Mammary epithelial cell (primary cell): ENCODE measurements at places on chromosomes 4 and X.
A peak's percentile ranks its signal among the peaks of the same experiment; 100 is the strongest.

- DNase-seq = peak; percentile 43
These were observed 5.2 kb downstream of the TREX2 start for GRCh38 chrX:153440556-153441135.

GRCh38 chr4:188433741-188434315 lies 294.6 kb downstream of the TRIML1 start:
- DNase-seq = no peak

GRCh38 chr4:113727802-113728201 lies 33.7 kb downstream of the CAMK2D start:
- DNase-seq = no peak

- DNase-seq = no peak
These were observed 3.7 kb downstream of the SMS start for GRCh38 chrX:21944136-21944615.

DNA sequence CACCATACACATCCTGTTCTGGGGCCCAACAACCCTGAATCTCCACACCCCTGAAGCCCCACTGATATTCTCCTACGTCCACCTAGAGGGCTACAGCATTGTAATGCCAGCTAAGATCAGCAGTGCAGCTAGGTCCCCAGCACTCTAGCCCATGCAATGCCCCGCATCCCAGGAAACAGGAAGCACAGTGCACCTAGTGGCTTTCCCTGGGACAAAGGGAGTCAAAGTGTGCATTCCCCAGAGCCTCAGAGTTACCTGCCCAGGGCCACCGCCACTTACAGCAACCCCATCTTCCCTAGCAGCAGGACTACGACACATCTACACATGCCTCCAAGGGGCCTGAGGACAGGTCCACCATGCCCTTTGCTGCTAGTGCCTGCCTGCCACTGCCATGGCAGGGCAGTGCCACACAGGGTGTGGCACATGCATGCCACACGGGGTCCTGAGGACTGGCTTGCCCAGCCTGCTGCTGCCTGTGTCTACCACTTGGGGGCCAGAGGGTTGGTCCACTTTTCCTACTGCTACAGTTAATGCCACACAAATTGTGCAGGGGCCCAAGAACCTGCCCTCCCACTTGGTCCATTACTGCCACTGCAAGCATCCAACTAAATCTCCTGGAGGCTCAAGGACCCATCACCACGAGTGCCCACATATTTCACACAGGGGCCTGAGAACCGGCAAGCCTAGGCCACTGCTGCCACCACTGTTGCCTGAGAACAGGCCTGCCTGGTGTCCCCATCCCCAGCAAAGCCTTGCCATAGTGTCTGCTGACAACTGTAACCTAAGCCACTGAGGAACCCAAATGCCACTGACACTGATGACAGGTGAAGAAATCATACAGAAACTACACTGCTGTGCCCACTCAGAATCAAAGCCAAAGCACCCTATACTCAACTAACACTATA lies 23.7 kb downstream of the TLR6 start:
- DNase-seq = no peak

DNA sequence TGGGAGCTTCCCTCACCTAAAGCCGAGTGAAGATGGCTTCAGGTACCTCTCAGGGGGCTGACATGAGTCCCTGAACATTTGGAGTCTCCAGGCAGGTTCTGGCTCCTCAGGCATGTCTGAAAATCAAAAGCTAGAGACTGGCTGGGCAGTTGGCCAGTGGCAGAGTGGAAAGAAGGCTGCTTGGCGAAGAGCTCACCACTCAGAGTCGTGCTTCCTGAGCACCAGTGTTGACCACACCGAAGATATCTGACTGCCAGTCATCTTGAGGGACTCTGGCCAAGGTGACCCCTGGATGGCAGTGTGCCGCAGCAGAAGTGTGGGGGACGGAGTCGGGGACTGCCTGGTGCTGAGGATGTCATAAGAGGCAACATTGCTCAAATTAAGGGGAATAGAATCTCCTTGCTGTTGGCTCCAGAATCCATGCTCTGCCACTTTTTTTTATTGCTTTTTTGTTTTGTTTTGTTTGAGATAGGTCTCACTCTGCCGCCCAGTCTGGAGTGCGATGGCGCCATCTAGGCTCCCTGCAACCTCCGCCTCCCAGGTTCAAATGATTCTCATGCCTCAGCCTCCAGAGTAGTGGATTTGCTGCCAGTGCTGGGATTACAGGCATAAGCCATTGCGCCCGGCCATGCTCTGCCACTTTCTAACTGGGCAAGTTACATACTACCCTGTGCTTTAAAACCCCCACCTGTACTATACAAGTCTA lies 172.5 kb upstream of the GATB start:
- no peak for DNase-seq

DNA sequence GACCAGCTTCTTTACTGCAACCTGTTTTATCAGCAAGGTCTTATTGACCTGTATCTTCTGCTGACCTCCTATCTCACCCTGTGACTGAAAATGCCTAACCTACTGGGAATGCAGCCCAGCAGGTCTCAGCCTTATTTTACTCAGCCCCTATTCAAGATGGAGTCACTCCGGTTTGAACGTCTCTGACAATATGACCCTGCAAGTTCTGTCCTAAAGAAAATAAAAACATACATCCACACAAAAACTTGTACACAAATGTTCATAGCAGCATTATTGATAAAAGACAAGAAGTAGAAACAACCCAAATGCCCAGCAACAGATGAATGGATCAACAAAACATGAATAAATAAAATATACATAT lies 59.5 kb upstream of the FAM9C start:
- no peak for DNase-seq

- DNase-seq = no peak
These were observed 9.0 kb downstream of the BMP3 start for GRCh38 chr4:81039351-81039972.

- peak; percentile 8 for DNase-seq
These were observed 5.5 kb upstream of the WFS1 start for GRCh38 chr4:6264225-6264540.

DNA sequence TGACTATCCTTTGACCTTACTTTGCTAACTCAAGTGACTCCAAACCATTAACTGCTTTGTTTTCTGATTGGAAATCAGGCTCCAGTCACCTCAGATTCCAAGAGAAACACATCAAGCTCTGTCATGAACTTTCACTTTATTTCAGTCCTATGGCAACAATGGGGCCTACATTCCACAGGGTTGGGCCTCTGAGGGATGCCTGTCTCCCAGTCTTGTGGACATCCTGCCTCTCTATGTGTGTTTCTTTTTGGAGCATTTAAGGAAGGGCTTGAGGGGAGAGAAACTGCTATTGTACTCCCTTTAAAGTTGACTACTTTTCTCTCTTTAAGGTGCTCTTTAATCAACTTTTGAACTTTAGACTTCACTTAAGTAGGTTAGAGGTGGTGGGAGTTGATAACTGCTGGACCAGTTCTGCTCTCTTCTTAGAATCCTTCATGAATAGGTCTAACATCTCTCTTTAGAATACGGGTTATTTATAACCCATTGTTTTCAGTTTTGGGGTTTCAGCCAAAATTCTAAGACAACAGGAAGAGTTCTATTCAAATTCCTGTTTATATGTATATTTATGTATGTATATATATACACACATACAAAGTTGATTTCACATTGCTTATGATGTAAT lies 274.3 kb upstream of the NR3C2 start:
- no peak for DNase-seq

- DNase-seq = no peak
These were observed 65.8 kb downstream of the ARAP2 start for GRCh38 chr4:36178484-36178883.
